Stimulated activated naive CD8-positive, alpha-beta T cell treated with anti-CD3 and anti-CD28 coated beads, Interleukin-15, Interleukin-2, amounts not matched to agents 100 U/mL and 50 U/mL, for 24 hours (primary cell): ENCODE measurements at places on chromosomes 2 and 18.

- DNase-seq, result no peak
These were observed 36.1 kb upstream of the NDUFV2 start for GRCh38 chr18:9066358-9066757.

- DNase-seq, result no peak
These were observed 67.2 kb upstream of the SMAD7 start for GRCh38 chr18:49017813-49018553.

- DNase-seq, result peak; percentile 51
These were observed 749 bp downstream of the STK25 start for GRCh38 chr2:241507430-241508239.

DNA sequence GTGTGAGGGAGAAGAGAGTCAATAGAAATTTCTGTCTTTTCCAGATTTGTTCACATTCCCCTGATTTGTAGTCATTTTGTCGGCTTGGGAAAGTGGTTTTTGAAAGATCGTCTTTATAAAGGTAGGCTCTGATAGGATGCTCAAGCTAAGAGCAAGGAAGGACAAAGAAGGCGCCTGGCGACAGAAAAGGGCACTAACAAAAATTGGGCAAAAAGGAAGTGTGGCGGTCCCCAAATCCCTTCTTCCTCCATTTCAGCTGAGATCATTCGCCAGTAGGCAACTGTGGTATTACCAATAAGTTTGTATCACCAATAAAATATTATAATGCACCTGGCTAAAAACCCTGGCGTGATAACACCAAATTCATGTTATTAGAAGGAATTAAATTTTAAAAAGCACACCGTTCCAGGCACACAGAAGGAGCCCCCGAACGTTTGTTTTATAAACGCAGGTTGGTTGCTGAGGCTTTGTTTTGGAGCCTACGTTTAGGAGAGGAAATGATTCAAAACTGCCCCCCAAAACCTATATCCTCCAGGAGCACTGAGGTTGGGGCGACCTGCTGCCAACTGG is 756 bp upstream of the PTPN4 start:
- no peak for DNase-seq

DNA sequence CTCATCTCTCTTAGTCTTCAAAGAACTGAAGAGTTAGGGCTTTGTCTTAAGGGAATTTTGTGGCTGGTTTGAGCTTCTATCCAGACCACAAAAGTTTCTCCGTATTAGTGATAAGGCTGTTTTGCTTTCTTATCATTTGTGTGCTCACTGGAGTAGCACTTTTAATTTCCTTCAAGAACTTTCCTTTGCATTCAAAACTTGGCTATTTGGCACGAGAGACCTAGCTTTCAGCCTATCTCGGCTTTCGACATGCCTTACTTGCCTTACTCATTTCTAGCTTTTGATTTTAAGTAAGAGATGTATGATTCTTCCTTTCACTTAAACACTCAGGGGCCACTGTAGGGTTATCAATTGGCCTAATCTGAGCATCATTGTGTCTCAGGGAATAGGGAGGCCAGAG is 29.9 kb downstream of the HDHD2 start:
- DNase-seq, result no peak

GRCh38 chr2:97617911-97618310 is 28.0 kb upstream of the COX5B start:
- DNase-seq, result no peak

GRCh38 chr2:202114795-202115194 is 41.7 kb downstream of the KIAA2012 start:
- DNase-seq, result no peak

- no peak for DNase-seq
These were observed 79.2 kb upstream of the STK39 start for GRCh38 chr2:168326572-168326971.

DNA sequence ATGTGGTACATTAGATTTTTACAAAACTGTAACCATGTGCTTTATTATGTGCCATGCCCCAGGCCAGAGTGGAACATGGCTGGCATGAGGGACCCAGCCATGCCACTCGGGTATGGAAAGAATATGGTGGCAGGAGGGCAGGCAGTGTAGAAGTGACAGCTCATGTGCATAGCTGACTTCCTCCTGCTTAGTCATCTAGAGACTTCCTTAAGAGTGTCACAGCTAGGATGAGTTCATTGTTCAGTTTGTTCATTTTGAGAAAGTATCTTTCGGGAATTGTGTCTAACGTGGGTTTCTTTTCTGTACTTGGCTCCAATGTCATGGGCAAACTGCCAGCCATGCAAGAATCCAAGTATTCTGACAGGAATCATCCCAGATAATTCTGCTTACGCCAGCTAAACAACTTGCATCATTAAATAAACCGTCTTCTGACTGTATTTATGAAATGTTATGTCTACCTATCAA is 94.3 kb upstream of the ITGB6 start:
- peak; percentile 35 for DNase-seq

DNA sequence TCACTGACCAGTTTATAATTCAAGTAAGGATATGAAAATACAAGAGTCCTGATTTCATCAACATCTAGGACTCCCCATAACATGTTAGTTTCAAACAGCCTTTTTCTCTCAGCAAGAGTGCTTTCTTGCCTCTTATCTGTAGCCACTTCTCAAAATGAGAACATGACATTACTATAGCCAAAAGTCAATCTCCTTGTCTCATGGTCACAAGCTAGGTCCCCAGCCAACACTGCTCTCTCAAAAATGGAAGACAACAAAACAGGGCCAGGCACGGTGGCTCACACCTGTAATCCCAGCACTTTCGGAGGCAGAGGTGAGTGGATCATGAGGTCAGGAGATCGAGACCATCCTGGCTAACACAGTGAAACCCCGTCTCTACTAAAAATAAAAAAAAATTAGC is 15.8 kb downstream of the CLASP1 start:
- DNase-seq, result no peak

- no peak for DNase-seq
These were observed 118.9 kb downstream of the CCDC102B start for GRCh38 chr18:68916734-68917133.

DNA sequence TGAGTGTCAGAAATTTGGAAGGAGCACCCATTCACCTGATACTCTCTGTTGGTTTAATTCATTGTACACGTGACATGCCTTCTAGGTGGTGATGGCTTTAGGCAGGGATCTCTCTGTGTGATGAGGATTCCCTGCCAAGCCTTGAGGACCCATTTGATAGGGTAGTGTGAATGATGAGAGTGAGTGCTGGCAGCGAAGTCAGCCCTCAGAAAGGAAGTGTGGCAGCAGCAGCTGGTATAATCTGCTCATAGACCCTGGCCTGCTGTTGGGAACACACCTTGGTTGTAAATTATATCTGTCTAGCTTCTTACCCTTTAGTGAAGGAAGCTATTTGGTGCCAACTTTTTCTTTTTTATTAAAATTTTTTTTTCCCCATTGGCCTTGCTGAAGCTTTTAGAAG is 164.5 kb downstream of the HAUS1 start:
- no peak for DNase-seq

DNA sequence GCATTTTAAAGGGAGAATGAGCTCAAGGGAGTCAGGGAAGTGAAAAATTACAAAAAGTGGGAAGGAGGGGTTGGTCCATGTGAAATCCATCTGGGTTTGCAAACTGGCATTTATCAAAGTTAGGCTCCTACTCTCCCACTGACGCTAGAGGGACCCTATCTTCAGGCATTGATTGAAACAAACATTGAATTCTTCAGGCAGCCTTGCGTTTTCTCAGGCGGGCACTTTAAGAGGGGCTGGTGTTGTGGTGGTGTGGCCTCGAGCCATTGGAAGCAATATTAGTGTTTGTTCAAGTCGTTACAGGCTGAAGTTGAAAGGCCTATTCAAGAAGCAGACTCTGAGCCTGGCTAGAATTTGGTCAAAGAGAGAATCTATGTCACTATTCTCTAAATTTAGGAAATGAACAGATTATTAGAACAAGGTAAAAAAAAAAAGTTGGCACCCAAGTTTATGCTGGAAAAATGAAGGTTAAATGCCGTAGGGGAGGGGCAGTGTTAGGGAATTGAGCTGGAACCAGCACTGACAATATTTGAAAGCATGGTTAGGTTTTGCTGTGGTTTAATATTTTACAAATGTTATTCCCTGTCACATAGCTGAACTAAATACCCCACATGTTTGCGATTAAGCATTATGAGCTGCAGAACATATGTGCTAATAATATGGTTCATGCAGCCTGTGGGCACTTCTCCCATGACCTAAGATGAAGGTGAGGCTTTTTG is 36.8 kb downstream of the STON1 start:
- no peak for DNase-seq

- DNase-seq, result peak; percentile 20
These were observed 34.6 kb downstream of the TGFBRAP1 start for GRCh38 chr2:105294844-105295481.

DNA sequence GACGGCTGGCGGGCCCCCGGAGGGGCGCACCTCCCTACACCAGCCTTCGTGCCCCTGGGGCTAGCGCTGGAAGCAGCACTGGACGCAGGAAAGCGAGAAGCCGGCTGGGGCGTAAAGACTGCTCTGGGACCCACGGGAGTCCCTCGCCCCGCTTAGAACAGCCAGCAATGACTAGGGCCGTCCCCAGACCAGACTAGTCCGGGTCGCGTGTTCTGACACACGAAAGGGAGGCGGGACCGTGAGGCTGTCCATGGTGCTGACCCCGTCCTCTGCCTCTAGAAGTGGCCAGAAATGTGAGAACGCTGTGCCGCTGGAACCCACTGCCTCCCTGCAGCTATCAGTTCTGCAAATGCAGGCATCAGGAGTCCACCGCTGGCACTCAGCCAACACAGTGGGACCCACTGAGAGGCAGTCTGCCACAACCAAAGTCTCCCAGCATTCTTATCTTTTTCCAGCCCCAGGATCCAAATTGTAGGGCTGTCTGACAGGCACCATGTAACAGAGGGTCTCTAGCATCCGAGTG is at the start of gene UCN:
TSS of gene UCN (minus strand) at position 87 of the 523 bp plus-strand sequence. CDS start 550 bp downstream, outside the sequence.
- no peak for DNase-seq

- DNase-seq, result no peak
These were observed 269.7 kb upstream of the SLC8A1 start for GRCh38 chr2:40721595-40721994.

- DNase-seq, result no peak
These were observed 57.6 kb downstream of the CRIM1 start for GRCh38 chr2:36413218-36413617.

- peak; percentile 89 for DNase-seq
These were observed at the start of gene PMAIP1 for GRCh38 chr18:59899298-59900221. Gene PMAIP1 (plus strand): TSS chr18:59899996. CDS start chr18:59900178, 182 bp downstream.

DNA sequence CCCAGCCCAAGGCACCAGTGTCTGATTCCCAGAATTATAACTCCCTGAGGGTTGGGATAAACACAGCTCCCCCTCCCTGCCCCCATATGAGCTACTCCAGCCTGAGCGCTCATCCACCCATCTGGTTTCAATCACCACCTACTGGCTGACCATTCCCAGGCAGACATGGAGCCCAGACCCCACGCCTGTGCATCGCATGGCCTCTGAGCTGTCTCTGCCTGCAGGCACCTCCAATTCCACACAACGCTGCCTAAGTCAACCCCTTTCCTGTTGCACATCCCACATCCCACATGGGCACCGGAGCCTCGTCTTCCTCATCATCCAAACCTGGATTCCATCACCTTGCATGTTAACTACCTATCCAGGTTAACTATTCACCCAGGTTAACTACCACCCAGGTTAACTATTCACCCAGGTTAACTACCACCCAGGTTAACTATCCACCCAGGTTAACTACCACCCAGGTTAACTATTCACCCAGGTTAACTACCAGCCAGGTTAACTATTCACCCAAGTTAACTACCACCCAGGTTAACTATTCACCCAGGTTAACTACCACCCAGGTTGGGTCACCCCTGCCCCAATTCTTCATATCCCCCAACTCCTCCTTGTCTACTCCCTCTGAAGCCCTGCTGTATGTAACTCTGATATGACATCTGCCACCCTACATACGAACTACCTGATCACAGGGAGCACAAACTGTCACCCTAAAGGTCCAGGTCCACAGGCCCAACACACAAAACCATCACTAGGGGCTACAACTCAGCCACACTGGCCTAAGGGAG is 47.8 kb downstream of the TEX51 start:
- no peak for DNase-seq

- DNase-seq, result no peak
These were observed 643.6 kb downstream of the NRXN1 start for GRCh38 chr2:50388324-50388723.

DNA sequence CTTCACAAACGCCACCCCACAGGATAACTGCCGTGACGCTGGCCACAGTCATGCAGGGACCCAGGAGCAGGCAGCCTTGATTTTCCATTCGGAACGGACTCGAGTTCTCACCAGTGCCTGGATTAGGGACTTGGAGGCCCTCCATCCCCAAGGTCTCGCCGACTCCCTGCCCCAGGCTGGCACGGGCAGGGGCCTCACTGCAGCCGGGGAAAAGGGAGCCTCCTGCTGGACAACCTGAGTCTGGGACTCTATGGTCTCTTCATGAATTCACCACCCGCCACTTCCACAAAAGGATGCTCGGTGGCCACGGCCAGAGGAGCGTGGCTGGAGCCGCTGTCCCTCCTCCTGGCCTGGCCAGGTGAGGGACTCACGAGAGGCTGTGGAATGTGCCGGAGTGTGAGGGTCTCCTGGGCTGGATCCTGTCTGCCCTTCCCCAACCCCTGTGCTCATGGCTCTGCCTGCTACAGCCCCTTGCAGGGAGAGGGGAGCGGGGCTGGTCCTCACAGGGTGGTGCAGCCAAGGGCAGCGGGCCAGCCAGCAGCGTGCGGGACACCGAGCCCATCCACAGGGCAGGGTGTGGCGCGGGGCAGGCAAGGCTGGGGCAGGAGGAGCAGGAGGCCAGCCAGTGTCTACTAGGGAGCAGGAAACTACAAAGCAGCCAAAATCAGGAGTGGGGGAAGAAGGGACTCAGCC is 42.3 kb downstream of the AQP12A start:
- DNase-seq, result peak; percentile 19

DNA sequence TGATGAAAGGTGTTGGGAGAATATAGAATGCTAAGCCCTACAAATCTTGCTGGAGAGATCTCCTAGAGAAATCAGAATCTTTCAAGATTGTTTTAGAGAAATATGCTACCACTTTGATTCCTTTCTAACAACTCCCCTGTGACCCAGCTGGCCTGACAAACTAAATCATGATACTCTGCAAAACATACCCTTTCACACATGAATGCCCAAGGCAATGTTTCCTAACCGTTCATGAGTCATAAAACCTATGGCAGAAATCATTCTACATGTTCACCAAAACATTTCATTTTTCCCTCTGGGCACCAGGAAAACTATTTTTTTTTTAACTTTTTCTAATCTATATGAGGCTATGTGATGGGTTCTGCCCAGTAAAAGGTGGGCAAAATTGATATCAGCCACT is 77.8 kb upstream of the SETBP1 start:
- DNase-seq, result no peak

GRCh38 chr18:12929477-12930083 is 18.2 kb upstream of the SEH1L start:
- no peak for DNase-seq

DNA sequence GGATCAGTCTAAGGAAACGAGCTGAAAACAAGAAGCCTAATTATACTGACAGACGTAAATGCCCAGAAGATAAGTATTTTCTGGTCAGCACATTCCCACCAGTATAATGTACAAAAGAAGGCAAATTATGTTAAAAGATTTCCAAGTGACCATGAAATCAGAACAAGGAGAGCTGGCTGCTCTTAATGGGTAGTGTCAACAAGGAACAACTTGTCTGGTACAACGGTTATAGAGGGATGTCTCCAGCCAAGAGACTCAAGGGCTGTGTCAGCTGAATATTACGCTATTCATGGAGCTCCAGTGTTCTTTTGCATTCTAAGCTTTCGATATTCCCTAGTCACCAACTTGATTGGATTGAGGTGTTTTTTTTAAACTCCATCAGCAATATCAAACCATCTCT is 8.6 kb upstream of the L3MBTL4 start:
- no peak for DNase-seq
